ENCODE measurements at places on chromosomes 11 and 22.

DNA sequence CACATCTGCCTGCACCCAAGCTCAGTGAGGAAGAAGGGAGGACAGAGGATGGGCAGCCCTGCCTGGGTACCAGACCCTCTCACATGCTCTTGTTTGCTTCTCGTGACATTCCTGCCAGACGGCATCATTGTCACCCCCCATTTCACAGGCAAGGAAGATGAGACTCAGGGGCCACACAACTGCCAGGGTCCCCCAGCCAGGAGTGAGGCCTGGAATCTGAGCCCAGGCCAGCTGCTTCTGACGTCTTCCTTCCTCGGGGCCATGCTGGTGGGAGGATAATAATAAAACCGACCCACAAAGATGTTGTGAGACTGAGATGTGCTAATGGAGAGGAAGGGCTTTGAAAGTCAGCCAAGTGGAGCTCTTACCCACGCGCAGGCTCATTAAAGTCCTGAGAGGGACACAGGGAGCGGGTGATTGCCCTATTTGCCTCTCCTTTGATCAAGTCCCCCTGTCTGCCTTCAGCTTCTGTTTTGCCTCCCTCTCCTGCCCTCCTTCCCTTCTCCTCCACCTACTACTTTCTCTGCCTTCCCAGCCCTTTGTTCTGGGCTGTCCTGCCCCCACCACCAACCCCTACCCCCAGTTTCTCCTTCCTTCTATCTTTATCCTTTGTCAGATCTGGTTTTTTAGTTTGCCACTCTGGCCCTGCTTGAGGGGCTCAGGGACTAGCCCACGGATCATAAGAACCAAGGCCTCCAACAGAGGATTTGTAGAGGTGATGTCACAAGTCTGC, 62.7 kb downstream of the MCM5 start:
- no peak for DNase-seq

DNA sequence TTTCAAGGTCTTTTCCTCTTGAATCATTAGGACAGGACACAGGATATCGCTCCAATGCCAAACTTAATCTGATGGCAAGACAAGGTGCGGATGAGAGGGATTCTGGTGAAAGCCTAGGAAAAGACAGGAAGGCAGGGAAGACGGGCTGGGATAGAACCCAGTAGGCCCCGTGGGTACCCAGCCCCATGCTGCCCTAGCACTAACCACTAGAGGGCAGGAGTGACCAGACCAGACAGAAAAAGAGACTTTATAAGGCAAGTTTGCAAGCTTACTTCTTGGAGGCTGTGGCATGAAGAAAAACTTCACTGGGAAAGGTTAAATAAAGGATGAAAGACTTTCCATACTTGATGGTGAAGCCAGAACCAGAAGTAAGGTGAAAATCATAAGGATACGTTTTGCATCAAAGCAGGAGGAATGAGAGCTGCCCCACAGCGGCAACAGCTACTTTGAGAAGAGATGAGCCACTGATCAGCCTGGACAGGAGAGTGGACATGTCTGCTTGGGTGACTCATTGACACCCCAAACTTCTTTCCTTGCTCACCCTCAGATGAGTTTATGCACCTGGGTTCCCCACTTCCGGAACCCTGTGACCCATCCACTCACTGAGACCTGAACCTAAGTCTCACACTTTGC, 39.8 kb downstream of the SYN3 start:
- peak; percentile 50 for DNase-seq

DNA sequence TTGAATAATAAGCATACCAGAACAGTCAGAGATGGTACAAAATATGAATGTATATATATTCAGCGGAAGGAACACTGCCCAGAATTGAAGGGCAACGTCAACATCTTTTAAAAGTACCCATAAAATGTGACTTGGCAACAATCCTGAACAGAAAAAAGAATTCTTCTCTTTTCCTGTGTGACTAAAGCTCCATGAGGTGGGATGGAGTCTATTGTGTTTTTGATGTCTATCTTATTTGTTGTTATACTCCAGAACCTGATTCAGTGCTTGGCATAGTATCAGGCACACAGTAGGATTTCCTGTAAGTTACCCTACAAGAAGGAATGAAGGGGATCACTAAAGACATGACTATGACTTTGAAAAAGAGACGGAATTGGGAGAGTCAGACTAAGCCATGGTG, 10.3 kb downstream of the LDLRAD3 start:
- DNase-seq: no peak

DNA sequence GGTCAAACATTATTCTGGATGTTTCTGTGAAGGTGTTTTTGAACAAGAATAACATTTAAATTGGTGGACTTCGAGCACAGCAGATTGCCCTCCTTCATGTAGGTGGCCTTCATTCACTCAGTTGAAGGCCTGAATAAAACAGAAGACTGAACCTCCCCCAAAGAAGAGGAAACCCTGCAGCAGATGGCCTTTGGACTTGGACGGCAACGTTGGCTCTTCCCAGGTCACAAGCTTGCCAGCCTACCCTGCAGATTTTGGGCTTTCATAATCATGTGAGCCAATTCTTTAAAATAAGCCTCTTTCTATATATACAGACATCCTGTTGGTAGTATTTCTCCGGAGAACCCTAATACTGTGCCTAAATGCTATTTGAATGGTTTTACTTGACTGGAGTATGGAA, 432.2 kb upstream of the NARS2 start:
- DNase-seq: no peak

- DNase-seq: no peak
Observed at GRCh38 chr11:43649501-43649900, 31.0 kb upstream of the HSD17B12 start.

- no peak for DNase-seq
Observed at GRCh38 chr11:135033540-135033939, 621.5 kb upstream of the B3GAT1 start.
